ENCODE measurements at places on chromosomes 5 and 9.

DNA sequence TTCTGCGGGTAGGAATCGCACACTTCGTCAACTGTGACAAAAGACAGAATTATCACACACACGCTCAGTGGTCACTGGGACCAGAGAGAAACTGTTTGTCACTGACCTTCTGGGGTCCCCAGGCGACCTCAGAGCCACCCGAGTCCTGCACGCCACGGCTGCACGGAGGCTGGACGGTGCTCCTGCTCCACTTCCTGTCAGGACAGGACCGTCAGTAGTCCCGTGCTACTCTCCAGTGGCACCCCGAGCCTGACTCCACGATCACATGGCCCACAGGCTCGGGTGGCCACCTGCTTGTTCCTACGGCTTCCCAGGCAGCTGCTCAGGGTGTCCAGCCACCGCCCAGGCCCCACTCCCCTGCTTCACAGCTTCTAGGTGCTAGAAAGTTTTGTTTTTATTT is 17.9 kb downstream of the MRNIP start:
- DNase-seq = no peak

DNA sequence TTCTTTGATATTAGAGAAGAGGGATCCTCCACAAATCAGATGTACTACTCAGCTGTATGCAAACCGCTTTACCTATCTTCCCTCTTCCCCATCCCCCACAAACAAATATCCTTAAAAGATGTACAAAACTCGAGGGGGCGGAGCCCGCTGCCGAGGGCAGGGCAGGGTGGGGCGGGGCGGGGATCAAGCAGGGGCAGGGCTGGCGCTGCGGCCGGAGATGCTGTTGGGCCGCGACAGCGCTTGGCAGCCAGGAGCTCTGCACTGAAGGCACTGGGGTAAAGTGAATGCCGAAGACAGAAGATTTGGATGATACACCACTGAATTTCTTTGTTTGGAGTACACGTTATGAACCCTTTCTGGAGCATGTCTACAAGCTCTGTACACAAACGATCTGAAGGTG is 474.8 kb downstream of the CDH10 start:
- DNase-seq = no peak

GRCh38 chr9:69376651-69377050 is 51.6 kb downstream of the ENTREP1 start:
- DNase-seq = no peak

GRCh38 chr9:96430377-96430776 is 12.2 kb upstream of the ZNF367 start:
- DNase-seq = no peak

DNA sequence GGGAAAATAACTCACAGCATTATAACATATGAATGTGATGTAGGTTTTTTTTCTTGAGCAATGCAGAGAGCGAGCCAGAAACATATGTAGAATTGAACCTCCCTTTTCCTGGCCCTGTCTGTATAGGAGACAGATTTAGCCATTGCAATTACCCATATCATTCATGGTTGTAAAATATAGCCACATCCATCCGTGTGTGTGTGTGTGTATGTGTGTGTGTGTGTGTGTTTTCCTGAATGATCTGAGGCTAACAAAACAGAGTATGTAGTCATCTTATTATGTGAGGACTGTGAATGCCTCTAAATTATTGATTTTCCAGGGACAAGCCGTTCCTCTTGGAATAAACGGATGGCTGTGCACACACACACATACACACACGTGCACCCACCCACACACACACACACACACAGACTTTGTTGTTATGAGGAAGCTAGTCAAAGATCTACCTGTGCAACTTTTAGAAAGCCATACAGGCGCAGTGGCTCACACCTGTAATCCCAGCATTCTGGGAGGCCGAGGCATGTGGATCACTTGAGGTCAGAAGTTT is 11.7 kb upstream of the DENND1A start:
- no peak for DNase-seq

DNA sequence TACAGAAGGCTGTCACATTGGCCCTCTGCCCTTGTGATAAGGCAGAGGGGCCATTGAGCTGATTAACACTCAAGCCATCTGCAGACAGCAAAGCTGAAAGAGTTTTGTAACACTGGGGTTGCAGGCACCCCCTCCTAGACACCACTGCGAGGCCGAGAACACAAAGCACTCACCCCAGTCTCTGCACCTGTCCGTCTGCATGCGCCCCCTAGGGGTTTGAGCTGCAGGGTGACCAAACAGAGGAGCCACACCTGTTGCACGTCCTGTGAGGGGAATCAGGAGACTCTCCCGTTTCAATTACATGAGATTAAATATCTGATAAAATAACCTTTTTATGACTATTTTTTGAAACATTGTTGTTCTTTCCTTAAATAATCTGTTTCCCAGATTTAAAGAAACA is 1180.4 kb downstream of the CDH9 start:
- DNase-seq = peak; percentile 31

GRCh38 chr5:76617675-76618074 is 5.5 kb downstream of the F2RL2 start:
- DNase-seq = no peak

GRCh38 chr9:13941714-13942113 is 372.2 kb downstream of the NFIB start:
- DNase-seq = no peak

DNA sequence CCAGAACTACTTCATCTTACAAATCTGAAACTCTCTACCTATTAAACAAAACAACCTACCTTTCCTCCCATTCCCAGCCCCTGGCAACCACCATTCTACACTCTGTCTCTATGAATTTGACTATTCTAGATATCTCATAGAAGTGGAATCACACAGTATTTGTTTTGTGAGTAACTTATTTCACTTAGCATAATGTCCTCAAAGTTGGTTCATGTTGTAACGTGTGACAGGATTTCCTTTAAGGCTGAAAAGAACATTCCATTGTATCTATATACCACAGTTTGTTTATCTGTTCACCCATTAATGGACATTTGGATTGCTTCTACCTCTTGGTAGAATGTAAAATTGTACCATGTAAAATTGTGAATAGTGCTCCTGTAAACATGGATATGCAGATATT is 70.1 kb upstream of the NXNL2 start:
- no peak for DNase-seq

DNA sequence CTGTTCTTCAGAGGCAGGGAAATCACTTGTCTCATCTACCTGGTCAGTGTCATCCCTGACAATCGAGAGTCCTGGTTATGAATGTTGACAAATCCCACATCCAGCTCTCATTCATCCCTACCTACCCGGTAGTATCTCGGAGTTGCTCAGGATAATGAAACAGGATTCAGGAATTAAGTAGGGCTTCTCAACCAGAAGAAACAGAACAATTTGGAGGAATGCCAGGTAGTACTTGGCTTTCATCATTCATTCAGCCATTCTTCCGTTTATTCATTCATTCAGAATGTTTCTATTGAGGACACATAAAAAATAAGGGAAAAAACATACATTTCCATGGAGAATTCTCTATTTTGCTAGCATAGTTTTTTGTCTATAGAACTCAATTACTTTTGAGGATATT is 195.0 kb downstream of the ARHGEF28 start:
- no peak for DNase-seq

- DNase-seq = no peak
Observed at GRCh38 chr5:32017692-32018367, 156.3 kb downstream of the GOLPH3 start.

- DNase-seq = no peak
Observed at GRCh38 chr9:98341157-98342097, 86.0 kb upstream of the TBC1D2 start.

DNA sequence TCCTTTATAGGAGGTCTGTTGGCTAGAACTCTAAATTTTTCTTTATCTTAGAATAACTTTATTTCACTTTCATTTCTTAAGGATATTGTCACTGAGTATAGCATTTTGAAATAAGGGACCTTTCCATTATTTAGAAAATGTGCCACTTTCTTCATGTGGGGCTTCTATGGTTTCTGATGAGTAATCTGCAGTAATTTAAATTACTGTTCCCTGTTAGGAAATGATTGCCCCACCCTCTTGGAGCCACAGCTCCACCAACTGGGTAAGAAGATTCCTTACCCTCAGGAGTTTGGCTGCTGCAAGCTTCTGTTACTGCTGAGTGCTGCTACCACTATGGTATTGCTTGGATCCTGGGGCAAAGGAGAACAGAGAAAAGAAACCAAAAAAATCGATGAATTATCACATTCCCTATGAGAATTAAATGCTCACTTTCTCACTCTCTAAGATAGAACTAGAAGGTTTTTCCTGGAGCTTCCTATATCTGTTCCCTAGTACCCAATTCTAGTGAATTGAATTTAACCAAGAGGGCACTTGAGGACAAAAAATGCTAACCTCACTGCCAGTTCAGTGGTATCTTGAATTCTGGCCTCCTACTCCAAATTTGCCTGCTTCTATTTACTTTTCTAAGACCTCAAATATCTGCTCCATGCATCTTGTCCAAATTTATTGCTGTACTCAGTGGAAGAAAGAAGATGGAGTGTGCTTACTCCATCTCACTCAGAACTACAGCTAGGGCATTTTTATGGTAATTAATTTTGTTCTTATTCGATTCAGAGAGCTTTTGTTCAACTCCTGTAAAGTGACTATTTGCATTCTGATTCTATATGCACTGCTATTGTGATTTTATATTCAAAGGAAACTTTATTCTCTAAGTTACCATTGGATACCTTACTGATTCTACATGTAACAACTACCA is 2111.3 kb downstream of the MAT2B start:
- no peak for DNase-seq

GRCh38 chr9:95077053-95077765 is 240.3 kb downstream of the FANCC start:
- no peak for DNase-seq

DNA sequence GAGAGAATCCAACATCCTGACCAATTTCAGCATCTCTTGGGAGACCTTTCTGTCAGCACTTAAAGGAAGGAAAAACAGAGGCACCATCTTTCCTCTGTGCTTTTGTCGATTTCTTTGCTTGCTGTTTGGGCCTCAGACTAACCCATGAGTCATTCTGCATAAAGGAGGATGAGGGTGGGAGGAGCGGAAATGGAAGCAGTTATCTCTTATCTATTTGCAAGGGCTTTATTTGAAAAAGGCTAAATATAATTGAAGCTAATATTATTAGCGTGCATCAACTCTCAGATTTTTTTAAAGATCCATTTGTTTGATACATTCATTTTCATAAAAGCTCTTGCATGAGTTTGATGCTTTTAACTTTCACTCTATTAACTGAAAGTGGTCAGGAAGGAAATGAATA is 72.9 kb downstream of the ZNF622 start:
- no peak for DNase-seq

- DNase-seq = no peak
Observed at GRCh38 chr5:142254431-142254830, 70.4 kb downstream of the SPRY4 start.

All from NCI-H345 (cell line).